ENCODE measurements at places on chromosomes 6 and 20.
A peak's percentile ranks its signal among the peaks of the same experiment; 100 is the strongest.

- DNase-seq: no peak
- H3K27me3 ChIP-seq: no peaks in the 10 kb centered on the region
- peak overlapping the region; percentile 72 for H3K27ac ChIP-seq
- no peak overlapping the region for H3K4me3 ChIP-seq
Observed at GRCh38 chr6:88734544-88734943, 228.9 kb downstream of the RNGTT start.

GRCh38 chr6:69827276-69827893 is 30.6 kb upstream of the LMBRD1 start:
- no peak overlapping the region for H3K4me3 ChIP-seq
- no peaks in the 10 kb centered on the region for H3K27me3 ChIP-seq

GRCh38 chr20:49187330-49187850 is 744 bp downstream of the STAU1 start:
- DNase-seq: peak; percentile 12
- H3K27ac ChIP-seq: peak overlapping the region; percentile 64
- peak overlapping the region; percentile 91 for H3K4me3 ChIP-seq
- H3K4me1 ChIP-seq: peaks cover 52% of the 10 kb centered on the region
- no peaks in the 10 kb centered on the region for H3K27me3 ChIP-seq

DNA sequence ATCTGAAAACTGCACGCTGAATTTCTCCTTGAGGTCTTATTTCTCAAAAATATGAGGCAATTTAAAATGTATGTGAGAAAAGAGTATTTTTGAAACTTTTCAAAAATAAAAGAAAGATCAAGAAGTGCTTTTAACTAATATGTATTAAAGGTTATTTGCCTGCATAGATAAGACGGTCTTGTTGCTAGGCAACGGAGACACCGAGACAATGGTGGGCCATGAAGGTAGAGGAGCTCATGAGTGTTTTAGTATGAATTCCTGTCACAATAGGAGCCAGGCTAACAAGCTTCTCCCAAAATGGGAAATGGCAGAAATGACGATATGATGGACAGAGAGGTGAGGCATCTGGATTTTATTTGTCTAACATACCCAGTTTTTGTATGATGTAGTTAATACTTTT is 308.2 kb downstream of the SLC35F1 start:
- H3K4me3 ChIP-seq: no peak overlapping the region
- peaks cover 9% of the 10 kb centered on the region for H3K27me3 ChIP-seq
- H3K27ac ChIP-seq: no peak overlapping the region
- H3K36me3 ChIP-seq: no peaks in the 10 kb centered on the region

- no peaks in the 10 kb centered on the region for H3K4me1 ChIP-seq
- no peak overlapping the region for H3K4me3 ChIP-seq
- H3K36me3 ChIP-seq: peaks cover 4% of the 10 kb centered on the region
- H3K27ac ChIP-seq: no peak overlapping the region
- H3K27me3 ChIP-seq: no peaks in the 10 kb centered on the region
Observed at GRCh38 chr6:65452333-65452732, 254.7 kb downstream of the EYS start.

- H3K36me3 ChIP-seq: peaks cover 3% of the 10 kb centered on the region
- no peak overlapping the region for H3K4me3 ChIP-seq
Observed at GRCh38 chr6:99933129-99933528, 60.9 kb downstream of the MCHR2 start.

GRCh38 chr20:18672834-18673233 is 85.0 kb downstream of the DTD1 start:
- no peak overlapping the region for H3K4me3 ChIP-seq
- peaks cover 2% of the 10 kb centered on the region for H3K36me3 ChIP-seq
- H3K27me3 ChIP-seq: no peaks in the 10 kb centered on the region
- no peak for DNase-seq

DNA sequence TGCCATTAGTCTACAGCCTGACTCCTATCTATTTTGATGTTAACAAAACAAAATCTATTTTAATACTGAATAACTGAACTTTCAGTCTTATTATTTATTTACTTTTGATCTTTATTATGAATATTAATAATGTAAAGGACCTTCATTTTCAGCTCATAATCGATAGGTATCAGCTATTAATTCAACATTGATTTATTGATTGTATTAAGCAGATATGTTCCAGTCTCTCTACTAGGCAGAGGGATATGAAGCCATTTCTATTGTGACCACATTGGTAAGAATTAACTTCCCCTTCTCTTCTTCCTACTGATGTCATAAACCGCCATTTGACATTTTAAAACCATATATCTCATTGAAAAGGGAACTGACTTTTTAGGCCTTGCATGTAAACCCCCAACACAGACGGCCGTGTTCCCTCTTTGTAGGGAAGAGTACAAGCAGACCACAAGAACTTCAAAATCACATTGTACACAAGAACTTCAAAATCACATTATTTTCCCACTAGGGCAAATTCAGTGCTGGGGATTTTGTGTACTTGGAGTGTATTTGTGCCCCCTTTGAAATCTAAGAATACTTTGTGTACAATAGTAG is 69.5 kb upstream of the FABP7 start:
- DNase-seq: no peak
- H3K36me3 ChIP-seq: no peaks in the 10 kb centered on the region
- peaks cover 11% of the 10 kb centered on the region for H3K27me3 ChIP-seq
- H3K4me3 ChIP-seq: no peak overlapping the region

DNA sequence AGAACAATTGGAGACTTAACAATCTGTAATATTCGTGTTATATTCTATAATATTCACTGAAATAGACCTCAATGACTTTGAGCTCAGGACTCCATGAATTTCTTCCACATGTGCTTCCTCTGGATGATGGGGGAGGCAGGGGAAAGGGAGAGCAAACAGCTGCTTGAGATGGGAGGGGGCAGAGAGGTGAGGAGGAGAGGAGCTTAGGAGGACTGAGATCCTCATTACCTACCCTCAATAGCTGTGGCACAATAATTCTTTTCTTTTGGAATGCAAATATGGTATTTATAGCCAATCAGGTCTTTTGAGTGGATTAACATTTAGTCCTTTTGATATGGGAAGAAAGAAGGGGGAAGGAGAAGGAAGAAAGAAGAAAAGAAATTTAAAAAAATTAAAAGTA is 64.1 kb upstream of the ZNF217 start:
- H3K4me3 ChIP-seq: peak overlapping the region; percentile 89
- H3K36me3 ChIP-seq: no peaks in the 10 kb centered on the region
- peaks cover 95% of the 10 kb centered on the region for H3K4me1 ChIP-seq
- DNase-seq: no peak
- H3K27ac ChIP-seq: peak overlapping the region; percentile 98

DNA sequence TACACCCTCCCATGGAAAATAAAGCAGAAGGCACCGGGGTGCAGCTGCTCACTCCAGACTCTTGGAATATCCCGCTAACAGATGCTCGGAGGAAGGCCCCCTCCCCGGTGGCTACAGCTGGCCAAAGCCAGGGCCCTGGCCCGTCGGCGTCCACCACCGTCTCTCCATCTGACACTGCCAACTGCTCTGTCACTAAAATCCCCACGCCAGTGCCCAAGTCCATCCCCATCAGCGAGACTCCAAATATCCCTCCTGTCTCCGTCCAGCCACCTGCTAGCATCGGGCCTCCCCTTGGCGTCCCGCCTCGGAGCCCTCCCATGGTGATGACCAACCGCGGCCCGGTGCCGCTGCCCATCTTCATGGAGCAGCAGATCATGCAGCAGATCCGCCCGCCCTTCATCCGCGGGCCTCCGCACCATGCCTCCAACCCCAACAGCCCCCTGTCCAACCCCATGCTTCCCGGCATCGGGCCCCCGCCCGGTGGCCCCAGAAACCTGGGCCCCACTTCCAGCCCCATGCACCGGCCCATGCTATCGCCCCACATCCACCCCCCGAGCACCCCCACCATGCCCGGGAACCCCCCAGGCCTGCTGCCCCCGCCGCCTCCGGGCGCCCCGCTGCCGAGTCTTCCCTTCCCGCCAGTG is 143.9 kb downstream of the SOBP start:
- DNase-seq: no peak
- peak overlapping the region; percentile 63 for H3K4me3 ChIP-seq
- H3K36me3 ChIP-seq: no peaks in the 10 kb centered on the region
- H3K27me3 ChIP-seq: peaks cover 64% of the 10 kb centered on the region

GRCh38 chr20:5374171-5374570 is 57.4 kb upstream of the PROKR2 start:
- no peak overlapping the region for H3K4me3 ChIP-seq
- H3K27ac ChIP-seq: no peak overlapping the region
- H3K27me3 ChIP-seq: peaks cover 49% of the 10 kb centered on the region
- DNase-seq: no peak
- no peaks in the 10 kb centered on the region for H3K36me3 ChIP-seq

DNA sequence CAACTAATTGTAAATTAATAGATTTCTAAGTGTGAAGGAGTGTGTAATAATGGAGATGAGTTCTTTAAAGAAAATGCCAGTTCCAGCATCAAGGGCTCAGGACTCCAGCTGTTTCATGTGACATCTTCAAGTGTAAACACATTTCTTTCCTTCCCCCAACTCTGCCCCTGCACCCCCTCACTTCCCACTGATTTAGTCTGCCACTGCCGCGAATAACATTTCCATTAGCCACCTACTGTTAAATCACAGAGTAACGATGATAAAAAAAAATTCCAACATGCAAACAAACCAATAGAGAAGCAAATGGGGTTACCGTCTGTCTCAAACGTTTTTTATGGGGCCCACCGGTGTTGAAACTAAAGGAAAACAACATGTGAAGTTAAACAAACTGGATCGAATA is 414.3 kb downstream of the SAMD5 start:
- H3K4me3 ChIP-seq: no peak overlapping the region
- no peak overlapping the region for H3K27ac ChIP-seq
- no peak for DNase-seq
- H3K4me1 ChIP-seq: no peaks in the 10 kb centered on the region
- H3K36me3 ChIP-seq: no peaks in the 10 kb centered on the region

DNA sequence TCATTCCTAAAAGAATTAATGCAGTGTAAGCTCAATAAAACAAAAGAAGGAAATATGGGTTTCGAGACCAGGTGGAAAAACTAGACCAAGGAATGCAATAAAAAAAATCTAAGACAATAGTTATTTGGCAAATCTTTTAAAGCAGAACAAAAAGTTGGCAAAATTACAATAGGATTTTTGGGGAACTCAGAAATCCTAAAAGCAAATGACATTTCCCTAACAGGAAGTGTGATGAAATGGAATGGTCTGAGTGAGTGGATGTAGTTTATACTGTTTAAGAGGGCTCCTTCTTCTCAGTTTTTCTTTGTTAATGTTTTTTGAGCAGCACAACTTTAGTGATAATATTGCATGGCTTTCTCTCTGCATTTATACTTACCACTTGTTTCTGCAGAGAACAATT is 190.0 kb downstream of the PLCB4 start:
- H3K4me1 ChIP-seq: no peaks in the 10 kb centered on the region
- no peak overlapping the region for H3K27ac ChIP-seq
- no peaks in the 10 kb centered on the region for H3K36me3 ChIP-seq
- no peak for DNase-seq
- no peak overlapping the region for H3K4me3 ChIP-seq
- H3K27me3 ChIP-seq: no peaks in the 10 kb centered on the region

DNA sequence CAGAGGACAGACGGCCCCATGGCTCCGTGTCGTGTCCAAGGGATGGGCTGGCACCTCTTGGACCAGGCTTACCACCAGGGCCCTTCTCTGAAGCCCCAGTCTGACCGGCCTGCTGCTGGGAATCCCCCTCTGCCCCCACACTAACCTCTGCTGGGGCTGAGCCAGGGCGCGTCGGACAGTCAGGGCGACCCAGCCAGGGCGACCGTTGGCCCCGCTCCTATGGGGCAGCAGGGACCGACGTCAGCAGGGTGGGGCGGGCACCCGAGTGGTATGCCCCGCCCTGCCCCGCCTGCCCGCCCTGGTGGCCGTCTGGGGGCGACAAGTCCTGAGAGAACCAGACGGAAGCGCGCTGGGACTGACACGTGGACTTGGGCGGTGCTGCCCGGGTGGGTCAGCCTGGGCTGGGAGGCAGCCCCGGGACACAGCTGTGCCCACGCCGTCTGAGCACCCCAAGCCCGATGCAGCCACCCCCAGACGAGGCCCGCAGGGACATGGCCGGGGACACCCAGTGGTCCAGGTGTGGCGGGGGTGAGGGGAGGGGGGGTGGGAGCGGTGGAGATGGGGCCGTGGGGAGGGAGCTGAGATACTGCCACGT is at the start of gene SLC17A9:
Gene SLC17A9, plus strand, starts transcription at position 337 of the 595 bp plus-strand sequence. Its CDS starts 122 bp downstream, at position 459.
- H3K27me3 ChIP-seq: no peaks in the 10 kb centered on the region
- peak within 1 kb of the TSS; percentile 86 for H3K4me3 ChIP-seq
- H3K4me1 ChIP-seq: peaks cover 27% of the 10 kb centered on the region
- DNase-seq: peak; percentile 75
- peak within 1 kb of the TSS; percentile 4 for H3K27ac ChIP-seq

GRCh38 chr6:12022481-12022880 is 10.4 kb downstream of the HIVEP1 start:
- peaks cover 53% of the 10 kb centered on the region for H3K36me3 ChIP-seq
- no peaks in the 10 kb centered on the region for H3K27me3 ChIP-seq
- DNase-seq: no peak
- no peak overlapping the region for H3K4me3 ChIP-seq
- peaks cover 69% of the 10 kb centered on the region for H3K4me1 ChIP-seq
- H3K27ac ChIP-seq: no peak overlapping the region

- DNase-seq: no peak
- H3K27me3 ChIP-seq: no peaks in the 10 kb centered on the region
- no peak overlapping the region for H3K27ac ChIP-seq
- no peak overlapping the region for H3K4me3 ChIP-seq
- no peaks in the 10 kb centered on the region for H3K36me3 ChIP-seq
Observed at GRCh38 chr6:37669306-37669705, 28.4 kb downstream of the MDGA1 start.

DNA sequence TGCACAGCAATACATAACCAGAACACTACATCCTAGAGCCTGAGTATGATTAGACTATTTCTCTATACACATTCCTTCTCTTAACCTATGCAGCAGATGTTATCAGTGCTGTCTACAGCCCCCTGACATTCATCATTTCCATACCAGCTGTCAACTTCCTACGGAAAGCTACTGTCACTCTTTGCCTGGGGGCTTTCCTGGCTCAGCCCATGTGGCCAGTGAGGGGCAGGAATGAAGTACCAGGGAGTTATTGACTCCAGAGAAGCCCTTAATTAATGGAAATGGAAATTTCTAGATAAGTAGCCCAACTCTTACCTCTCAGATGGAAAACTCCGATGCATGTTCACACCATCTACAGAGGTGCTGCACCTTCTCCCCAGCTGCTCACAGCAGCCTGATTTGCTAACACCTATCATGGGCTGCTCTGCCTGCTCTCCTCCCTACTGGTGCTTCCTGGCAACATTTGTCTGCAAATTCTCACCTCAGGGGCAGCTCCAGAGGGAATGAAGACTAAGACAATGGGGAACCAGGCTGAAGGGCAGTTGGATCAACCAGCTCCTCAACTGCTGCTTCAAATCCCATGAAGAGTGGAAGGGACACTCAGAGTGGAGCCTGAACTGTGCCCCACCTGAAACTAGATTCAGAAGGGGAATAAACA is 59.6 kb downstream of the LINC00237 start:
- no peak overlapping the region for H3K27ac ChIP-seq
- H3K36me3 ChIP-seq: no peaks in the 10 kb centered on the region
- H3K4me1 ChIP-seq: no peaks in the 10 kb centered on the region
- H3K27me3 ChIP-seq: peaks cover 9% of the 10 kb centered on the region

DNA sequence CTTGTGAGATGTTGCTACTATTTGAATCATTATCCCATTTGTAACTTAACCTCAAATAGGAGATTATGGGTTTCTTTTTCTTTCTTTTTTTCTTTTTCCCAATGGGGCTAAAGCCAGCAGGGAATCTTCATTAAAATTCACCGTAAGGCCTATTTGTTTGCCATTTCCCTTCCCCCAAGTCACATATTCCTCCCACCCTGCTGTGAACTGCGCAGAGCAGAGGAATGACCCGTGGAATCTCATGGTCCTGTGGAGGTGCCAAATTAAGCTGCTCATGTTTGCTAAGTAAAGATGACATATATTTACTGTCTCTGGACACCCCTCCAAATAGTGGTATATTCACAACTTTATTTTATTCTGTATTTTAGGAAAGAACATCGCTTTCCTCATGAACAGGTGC is 699.3 kb downstream of the RNF144B start:
- H3K27me3 ChIP-seq: no peaks in the 10 kb centered on the region
- H3K4me1 ChIP-seq: no peaks in the 10 kb centered on the region
- H3K27ac ChIP-seq: no peak overlapping the region
- H3K4me3 ChIP-seq: no peak overlapping the region
